Vagina (tissue), 2 donors: ENCODE measurements at places on chromosomes 16 and 17.

DNA sequence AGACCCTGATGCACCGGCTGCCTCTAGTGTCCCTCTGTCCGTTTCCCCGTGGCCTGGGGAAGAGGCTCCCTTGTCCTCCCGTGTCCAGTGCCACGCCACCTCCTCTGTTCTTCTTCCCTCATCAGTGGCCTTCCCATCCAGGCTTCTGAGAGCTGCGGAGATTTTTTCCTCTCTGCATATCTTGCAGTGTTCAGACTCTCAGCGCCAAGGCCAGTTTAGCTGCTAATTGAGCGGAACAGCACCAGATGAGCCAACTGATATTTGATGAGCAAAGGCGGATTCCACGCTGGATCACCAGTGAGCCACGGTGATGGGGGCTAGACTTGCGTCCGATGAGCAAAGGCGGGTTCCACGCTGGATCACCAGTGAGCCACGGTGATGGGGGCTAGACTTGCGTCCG lies 257.6 kb downstream of the FOXL1 start:
- DNase-seq = no peak

DNA sequence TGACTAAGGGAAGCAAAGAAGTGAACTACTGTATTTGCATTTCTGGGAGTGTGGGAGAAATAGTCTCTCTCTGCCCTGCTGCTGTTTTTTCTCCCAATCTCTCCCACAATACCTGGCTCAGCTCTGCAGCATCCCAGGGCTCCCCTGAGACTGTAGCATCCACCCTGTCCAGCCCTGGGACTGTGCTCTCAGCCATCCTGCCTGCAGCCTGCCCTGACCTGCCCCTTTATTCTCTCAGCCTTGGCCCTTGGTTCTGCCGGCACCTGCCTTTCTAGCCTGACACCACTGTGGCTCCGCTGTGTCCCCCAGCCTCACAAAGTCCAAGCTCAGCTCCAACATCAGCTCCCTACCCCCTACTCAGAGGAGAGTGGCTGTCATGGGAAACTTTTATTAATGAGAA lies 1.9 kb downstream of the PDILT start:
- DNase-seq = no peak

GRCh38 chr17:76414334-76415295 lies 30.2 kb downstream of the SPHK1 start:
- DNase-seq = peak; percentile 91

DNA sequence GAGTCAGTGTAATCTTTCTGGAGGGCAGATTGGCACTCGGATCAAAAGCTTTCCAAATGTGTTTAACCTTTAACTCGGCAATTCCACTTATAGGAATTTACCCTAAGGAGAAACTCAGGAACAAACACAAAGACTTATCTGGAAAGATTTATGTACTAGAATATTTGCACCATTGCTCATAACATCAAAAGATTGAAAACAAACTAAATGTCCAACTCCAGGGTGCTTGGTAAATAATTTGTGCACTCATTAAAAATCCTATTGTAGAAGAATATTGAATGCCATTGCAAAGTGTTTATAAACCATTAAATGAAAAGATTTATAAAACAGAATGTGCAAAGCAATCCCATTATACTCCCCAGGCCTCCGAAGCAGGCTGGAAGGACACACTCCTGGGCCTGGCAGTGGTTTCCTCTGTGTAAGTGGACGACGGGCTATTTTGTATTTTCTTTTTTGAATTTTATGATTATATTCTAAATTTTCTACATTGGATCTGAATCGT lies 18.7 kb upstream of the RBFOX3 start:
- DNase-seq = no peak

DNA sequence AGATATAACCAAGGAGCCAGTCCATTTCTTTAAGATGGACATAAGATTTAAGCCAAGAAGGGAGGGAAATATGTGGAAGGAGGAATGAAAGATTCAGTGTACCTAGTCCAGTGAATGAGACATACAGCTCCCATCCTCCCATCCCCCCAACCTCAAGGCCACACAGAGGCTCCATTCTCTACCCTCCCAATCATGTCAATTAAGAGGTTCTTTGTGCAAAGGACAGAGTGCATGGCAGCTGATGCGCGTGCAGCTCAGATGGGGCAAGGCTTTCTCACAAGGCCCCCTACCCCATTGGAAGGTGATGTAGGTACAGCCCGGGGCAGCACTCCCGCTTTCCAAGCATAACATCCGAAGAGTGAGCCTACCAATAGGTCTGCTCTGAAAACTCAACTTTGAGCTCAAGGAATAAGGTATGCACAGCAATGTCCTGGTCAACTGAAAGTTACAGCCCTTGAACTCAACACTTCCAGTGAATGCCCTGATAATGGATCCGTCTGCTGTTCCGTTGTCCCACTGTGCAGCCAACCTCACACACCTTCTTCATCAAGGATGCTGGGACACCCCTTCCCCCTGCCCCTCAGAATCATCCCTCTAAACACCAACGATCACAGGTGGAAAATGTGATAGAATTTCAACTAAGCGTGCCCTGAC lies 458.1 kb downstream of the SOX9 start:
- no peak for DNase-seq

DNA sequence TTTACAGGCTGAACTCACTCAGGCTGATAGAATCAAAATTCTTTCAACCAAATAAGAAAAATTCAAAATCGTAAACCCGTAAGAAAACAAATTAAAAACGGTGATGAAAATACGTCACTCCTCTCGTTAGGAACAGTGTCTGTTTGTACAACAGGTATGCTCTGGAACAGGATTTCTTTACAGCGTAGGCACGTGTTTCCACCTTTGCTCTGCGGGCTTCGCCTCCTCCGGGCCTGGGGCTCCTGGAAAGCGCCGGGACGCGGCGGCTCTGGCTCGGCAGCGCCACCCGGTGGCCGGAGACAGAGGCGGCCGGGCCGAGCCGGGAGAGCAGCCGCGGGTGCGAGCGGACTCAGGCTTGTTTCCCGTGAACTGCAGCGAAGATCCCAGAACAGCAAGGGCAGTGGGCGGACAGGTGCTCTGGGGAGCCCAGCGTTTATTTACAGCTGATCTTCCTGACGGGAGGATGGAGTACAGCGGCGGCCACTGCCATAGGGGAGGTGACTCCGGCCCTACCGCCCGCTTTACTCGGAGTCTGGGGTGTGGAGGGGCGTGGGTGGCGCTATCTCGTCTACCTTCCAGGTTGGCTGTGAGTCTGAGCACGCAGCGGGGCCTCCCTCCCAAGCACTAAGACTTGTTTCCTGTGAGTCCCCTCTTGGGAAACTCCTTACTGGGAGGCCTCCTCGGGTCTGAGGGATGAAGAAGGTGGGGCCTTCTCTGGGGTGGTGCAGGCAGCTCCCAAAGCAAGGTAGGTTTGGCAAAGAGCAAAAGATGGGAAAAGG lies 40.5 kb upstream of the ATP2A3 start:
- no peak for DNase-seq

DNA sequence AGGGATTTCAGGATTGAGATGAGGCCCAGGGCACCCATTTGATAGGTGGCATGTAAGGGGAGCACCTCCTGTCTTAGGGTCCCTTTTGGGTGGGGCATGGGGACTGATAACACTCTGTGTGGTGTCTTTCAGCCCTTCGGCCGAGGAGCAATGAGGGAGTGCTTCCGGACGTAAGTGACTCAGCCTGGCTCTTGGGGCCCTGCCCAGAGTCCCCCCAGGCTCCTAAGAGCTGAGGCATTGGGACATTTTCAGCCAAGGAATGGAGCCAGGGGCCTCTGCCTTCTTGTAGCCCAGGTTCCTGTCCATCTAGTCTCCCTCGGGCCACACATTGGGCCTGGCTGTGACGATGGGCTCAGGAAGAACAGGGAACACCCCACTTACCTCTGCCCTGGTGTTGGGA lies 44.4 kb downstream of the EEF2K start:
- DNase-seq = no peak

GRCh38 chr17:29948448-29949215 lies 7.2 kb downstream of the EFCAB5 start:
- no peak for DNase-seq

- no peak for DNase-seq
Measured at GRCh38 chr17:75872434-75873351, 5.7 kb downstream of the TRIM47 start.
